ENCODE measurements at places on chromosomes 2 and 18.

DNA sequence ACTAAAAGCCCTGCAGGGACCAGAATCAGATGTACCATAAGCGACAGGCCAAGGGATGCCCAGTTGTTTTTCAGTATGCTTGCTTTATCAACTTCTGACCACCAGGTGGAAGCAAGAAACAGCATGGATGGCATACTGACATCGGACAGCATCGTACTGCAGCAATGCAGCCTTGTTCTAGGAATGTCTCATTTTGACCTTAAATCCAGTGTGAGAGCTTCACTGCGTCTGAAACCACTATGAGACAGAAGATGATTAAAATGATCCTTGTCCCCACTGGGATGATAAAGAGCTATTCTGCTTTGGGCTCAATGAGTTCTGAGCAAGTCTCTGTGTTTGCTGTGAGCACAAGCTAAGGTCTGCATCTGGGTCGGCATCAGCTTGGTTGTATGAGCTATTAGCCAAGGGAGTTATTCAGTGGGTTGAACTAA, 54.3 kb downstream of the CDK15 start:
- DNase-seq, result no peak

DNA sequence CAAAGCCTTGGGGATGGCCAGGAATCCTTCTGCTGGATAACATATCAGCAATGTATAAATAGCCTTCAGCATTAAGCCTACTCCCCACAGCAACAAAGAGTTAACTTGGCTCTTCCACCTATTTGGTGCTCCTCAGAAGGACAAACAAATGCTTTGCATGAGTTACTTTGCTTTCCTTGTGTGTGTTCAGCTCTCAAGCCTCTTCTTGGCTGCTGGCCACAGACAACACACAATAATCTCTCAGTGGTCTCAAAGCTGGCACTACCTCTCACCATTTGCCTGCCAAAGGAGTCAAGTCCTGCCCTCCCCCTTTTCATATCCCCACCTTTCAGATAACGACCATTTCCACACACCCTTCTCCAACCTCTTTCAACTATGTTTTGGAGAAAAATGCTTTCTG, 17.5 kb downstream of the FTCDNL1 start:
- DNase-seq, result no peak

DNA sequence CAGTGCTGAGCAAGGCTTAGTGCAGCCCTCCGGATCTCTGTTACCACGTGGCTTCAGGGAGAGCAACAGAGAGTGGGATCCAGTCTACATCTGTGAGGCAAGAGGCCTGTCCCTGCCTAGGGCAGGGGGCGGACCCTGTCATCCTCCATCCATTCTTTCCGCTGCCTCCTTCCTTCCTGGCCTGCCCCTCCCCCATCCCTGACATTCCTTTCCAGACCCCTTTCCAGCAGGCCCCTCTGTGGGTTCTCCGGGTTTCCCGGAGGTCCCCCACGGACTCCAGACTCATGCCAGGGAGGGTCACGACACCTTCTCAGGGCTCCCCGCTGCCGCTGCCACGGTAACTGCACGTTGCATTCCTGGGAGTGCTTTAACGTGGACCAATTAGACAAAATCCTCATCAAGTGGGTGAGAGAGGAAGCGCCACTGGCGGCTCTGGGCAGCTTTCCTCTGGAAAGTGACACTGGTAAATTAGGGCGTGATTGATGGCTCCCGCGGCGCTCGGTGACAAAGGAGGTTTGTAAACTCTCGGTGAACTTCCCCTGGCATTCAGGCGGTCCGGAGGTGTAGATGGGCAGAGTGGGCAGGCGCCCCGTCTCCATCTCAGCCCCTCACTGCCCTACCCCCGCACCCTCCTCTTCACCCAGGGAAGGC, 11.4 kb downstream of the ATOH8 start:
- no peak for DNase-seq

GRCh38 chr18:47990981-47991380, 60.5 kb upstream of the SMAD2 start:
- DNase-seq, result no peak

DNA sequence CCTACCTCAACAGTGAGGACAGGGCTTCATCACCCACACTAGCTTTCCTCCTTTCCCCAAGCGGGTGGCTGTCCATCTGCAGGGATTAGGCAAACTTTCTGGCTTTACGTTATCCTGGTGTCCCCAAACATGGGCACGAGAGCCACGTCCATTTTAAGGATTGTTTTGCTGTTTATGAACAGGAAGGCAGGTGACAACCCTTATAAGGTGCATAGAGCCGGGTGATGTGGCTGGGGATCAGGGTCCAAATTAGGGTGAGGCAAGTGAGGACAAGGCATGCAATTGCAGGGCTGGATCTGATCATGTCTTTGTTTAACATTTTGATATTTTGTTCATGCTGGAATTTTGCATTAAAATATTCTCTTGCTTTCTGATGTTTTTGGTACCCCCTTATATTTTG, 27.6 kb upstream of the ITGA6 start:
- DNase-seq, result no peak

- DNase-seq, result no peak
Measured at GRCh38 chr2:179913809-179914208, 52.4 kb upstream of the ZNF385B start.

DNA sequence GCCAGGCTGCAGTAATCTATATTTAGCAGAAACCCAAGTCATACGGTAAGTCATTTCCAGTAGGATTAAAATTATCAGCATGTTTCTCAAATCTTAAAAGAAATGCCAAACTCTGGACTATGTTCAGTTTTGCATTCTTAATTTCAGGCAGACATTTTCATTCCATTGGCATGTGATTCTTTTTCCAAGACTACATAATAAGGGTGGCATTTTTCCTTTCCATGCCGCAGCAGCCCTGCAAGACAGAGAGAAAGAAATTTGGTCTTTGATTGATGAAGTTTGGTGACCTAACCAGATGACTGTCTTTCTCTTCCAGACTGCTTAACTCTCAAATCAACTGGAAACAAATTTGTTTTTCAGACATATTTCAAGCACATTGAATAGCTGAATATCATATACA, 118.1 kb downstream of the FHOD3 start:
- no peak for DNase-seq

- DNase-seq, result no peak
Measured at GRCh38 chr18:51137891-51138290, 59.6 kb downstream of the MEX3C start.

GRCh38 chr2:84888401-84889276, 7.8 kb upstream of the TRABD2A start:
- DNase-seq, result no peak

DNA sequence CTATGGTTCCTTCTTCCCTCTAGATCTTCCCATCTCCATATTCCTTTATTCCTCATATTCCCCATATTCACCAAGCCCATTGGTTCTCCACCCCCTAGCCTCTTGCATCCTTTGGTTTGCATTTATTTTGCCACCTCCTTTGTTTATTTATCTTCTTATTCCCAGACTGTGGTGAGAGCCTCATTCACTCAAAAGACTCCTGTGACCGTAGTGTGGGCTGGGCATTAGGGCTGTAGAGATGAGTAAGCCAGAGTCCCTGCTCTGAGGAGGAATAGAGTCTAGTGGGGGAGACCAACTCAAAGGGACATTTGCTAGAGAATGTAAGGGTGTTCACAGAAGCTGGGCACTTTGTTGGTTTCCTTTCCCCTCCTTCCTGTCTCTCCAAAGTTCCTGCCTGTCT, 8.3 kb downstream of the ATG16L1 start:
- DNase-seq, result no peak

Data from stimulated activated CD4-positive, alpha-beta T cell treated with anti-CD3 and anti-CD28 coated beads, Interleukin-1b, Interleukin-23, amount 100 ng/mL, for 1 hour (primary cell).